ENCODE measurements at places on chromosomes 7 and 10. TPM values are rescaled to one million over a fixed set of nuclear protein-coding genes. Genes with fewer than 3 reads are reported as not detected.

Gene GCK
- total RNA-seq = 3.7 TPM

Gene STN1
- 25.4 TPM for total RNA-seq

Gene HABP2
- total RNA-seq = not detected

Gene EBF3
- not detected for total RNA-seq

Gene RELN
- not detected for total RNA-seq

Gene RTKN2
- 1.1 TPM for total RNA-seq

Gene PLAU
- total RNA-seq = 0.12 TPM

Gene SIRT1
- total RNA-seq = 41.3 TPM

Gene PRXL2A
- total RNA-seq = 23.3 TPM

Gene HOXA9
- total RNA-seq = not detected

DNA sequence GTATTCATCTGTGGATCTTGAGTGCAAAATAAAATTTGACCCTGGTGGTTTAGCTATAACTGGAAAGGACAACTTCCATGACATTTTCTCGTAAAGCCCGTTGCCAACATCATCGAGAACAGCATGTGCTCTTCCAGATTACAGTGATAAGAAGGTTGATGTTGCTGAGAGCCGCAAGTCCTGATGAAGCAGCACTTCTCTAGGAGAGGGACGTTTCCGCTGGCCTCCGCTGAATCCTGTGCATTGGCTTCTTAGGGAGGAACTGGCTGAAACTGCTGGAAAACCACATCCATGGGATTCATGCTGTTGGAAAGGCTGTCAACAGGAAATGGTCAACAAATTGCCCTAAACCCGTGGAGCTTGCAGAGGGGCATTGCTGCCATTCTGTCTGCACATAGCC is 21.4 kb upstream of the ABCB5 start:
- no peak for DNase-seq

DNA sequence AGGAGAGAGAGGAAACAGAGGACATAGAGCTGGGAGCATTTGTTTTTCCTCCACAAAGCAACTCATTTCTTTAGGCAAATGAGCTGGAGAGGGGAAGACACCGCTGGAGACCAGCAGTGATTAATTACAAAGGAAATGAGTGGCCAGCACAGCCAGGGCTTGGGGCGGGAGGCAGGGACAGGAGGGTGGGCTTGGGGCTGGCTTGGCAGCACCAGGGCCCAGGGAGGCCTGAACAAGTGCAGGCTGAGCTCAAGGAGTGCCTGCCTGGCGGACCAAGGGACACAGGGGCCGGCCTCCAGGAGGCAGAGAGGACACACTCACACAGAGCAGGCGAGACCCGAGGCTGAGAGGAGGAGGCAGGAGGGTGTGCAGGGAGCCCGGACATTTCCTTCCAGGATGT is 149.0 kb upstream of the UNC5B start:
- no peak for DNase-seq

GRCh38 chr7:50508471-50508943 is 56.7 kb downstream of the DDC start:
- no peak for DNase-seq

DNA sequence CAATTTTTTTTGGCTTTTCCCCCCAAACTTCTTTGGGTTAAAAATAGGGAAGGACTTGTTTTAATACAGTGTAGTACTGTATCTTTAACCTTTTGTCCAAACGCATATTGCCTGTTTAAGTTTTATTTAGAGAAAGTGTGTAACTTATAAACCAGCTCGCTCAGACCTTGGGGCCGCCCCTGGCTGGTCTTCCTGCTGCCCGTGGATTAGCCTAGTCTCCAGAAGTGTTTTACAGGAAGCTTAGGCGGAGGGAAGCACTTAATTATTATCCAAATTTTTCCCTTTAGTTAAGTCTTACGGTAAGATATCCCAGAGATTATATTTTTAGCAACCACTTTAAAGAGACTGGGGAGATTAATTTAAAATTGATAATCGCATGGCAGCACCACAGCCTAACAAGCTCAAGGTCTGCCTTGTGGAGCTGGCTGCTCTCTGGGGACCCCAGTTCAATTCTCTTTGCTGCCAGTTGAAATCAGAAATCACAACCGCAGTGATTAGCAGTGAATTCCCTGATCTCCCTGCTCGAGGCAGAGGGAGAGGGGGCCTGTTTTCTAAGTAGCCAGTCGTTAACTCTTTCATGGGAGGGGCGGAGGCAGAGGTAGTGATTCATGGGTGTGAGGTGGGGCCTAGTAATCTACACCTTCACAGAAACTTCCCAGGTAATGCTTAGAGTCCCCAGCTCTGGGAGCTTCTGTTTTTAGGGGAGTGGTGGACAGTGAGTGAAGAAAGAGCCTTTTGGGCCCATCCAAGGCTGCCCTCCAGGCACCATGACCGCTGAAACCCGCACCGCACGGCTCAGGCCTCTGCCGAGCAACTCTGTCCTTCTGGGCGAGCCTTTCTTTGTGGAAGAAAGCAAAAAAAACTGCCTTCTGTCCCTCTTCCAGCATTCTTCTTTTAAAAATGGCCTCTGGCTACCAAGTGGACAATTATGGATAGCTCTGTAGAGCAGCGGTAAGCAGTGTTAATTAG is 548.7 kb upstream of the GALNT17 start:
- no peak for DNase-seq

DNA sequence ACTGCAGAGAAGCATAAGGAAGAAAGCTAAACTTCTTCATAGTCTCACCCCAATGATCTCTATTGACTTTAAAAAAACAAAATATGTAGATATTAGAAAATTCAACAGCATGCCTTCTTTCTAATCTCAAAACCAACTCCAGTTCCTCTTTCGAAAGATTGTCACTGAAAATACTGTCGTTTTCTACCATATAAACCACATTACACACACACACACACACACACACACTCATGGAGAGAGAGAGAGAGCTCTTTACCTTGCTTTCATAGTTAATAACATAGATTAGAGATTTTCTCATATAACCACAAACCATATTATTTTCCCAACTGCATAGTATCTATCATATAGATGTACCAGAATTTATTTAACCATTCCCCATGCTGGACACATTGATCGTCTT is 296.2 kb upstream of the MGMT start:
- no peak for DNase-seq

GRCh38 chr10:30816159-30816819 is 186.7 kb upstream of the LYZL2 start:
- DNase-seq = no peak

- DNase-seq = no peak
Observed at GRCh38 chr10:97078938-97079445, 106.8 kb downstream of the SLIT1 start.

GRCh38 chr7:104814671-104815400 is 199.2 kb upstream of the KMT2E start:
- no peak for DNase-seq

DNA sequence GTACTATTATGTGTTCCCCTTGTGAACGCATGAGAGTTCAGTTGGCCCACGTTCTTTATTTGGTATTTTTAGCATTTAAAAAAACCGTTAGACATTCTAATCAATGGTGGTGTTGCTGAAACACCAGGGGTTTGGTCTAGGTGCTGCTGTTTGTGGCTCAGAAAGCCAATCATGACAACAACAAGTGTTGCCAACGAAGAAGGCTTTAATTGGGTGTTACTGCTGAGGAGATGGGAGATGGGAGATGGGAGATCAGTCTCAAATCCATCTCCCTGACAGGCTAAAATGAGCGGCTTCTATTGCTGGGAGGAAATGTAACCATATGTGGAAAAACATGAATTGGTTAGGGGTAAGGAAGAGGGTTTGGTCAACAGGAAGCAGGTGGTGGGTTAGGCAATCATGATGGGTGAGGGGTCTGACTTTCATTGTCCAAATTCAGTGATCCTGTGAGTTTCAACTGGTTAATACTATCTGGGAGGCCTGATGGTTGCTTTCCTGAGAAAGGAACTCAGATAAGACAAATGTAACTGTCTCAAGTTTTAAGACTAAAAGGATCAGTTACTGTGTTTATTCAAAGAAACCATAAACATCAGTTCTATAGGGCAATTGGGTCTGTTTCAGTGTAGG is 4.6 kb upstream of the ZNF425 start:
- DNase-seq = no peak

GRCh38 chr7:151117565-151117964 is 31.3 kb downstream of the AGAP3 start:
- no peak for DNase-seq

GRCh38 chr10:12061124-12061523 is 7.6 kb upstream of the DHTKD1 start:
- DNase-seq = no peak

GRCh38 chr7:139360948-139361307 is 1.2 kb downstream of the LUC7L2 start:
- no peak for DNase-seq

DNA sequence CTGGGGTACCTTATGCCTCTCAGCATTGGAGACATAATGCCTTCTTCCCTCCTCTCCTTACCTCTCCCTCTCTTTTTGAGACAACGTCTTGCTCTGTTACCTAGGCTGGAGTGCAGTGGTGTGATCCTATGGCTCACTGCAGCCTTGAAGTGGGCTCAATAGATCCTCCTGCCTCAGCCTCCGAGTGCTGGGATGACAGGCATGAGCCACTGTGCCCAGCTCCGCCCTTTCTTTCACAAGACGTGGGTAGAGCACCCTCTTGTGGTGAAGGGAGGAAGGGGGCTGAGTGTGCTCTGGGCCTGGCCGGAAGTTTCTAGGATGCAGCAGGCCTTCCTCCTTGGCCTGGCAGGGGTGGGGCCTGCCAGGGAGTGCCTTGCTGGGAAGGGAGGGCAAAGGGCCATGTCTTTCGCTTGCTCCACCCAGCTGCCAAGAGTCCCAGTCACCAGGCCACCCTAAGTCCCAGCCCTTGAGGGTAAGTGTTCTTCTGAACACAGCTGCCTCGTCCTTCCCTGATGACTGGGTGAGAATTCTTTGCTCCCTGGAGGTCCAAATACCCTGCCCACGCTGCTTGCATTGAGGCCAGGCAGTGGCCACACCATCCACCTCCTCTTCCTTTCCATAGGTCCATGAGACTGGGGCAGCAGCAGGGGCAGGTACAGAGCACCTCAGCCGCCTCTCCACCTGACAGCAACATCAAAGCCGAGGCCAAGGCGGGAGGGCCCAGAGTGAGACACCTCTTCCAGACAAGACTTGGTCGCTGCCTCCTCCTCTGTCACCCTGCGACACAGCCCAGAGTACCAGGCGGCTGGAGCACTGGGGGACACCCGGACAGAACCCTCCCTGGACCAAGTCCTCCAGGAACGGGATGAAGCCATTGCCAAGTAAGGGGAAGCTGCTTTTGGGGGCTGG is 3.7 kb downstream of the ABHD11 start:
- DNase-seq = peak; percentile 83

All from activated naive CD8-positive, alpha-beta T cell treated with anti-CD3 and anti-CD28 coated beads for 36 hours (primary cell).